ENCODE measurements at places on chromosomes 4 and X. TPM values are rescaled to one million over a fixed set of nuclear protein-coding genes. Genes with fewer than 3 reads are reported as not detected.

The TLR1 gene
- total RNA-seq, result 5.3 TPM

The PNMA6A gene
- 1.0 TPM for total RNA-seq

The MUC7 gene
- total RNA-seq, result not detected

The SLC9B1 gene
- 0.13 TPM for total RNA-seq

The CDKL2 gene
- 0.13 TPM for total RNA-seq

The SLC49A3 gene
- total RNA-seq, result 9.7 TPM

The TECRL gene
- not detected for total RNA-seq

The TCEAL2 gene
- total RNA-seq, result not detected

The SH2D1A gene
- total RNA-seq, result not detected

The FANCB gene
- total RNA-seq, result 1.8 TPM

The XAGE1A gene
- not detected for total RNA-seq

The GASK1B gene
- total RNA-seq, result 44.8 TPM

The CTAG2 gene
- not detected for total RNA-seq

The DNAAF6 gene
- total RNA-seq, result not detected

The DMRTC1B gene
- not detected for total RNA-seq

The ELK1 gene
- 14.7 TPM for total RNA-seq

The RENBP gene
- 10.1 TPM for total RNA-seq

The CXorf49 gene
- total RNA-seq, result not detected

The PRKG2 gene
- total RNA-seq, result not detected

The PABPC1L2B gene
- not detected for total RNA-seq

Data from dermis microvascular lymphatic vessel endothelial cell (primary cell).